Memory B cell (primary cell): ENCODE measurements at places on chromosomes 5 and 9.

DNA sequence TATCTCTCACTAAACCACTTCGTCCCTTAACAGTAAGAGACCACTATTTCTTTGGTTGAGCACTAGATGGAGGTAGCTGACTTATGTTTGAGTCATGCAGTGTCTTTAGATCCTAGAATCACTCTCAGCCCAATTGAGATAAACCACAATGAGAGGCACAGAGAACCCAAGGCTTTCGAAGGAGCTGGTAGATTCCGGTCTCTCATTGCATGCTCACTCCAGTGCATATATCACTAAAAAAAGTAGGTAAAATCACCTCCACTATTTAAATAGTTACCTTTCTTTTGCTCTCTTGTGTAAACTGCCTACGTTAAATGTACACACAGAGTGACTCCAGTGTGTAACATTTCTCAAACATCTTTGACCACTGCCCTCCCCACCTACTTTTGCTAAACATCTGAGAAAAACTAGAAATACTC is 27.6 kb downstream of the ACTL7A start:
- no peaks in the 10 kb centered on the region for H3K27me3 ChIP-seq
- no peak overlapping the region for H3K27ac ChIP-seq
- H3K36me3 ChIP-seq = peaks cover 42% of the 10 kb centered on the region
- no peak overlapping the region for H3K4me3 ChIP-seq
- DNase-seq = no peak

GRCh38 chr5:138385660-138386059 is 33.2 kb downstream of the KDM3B start:
- H3K4me3 ChIP-seq = no peak overlapping the region
- no peaks in the 10 kb centered on the region for H3K4me1 ChIP-seq
- no peak for DNase-seq
- H3K36me3 ChIP-seq = peaks cover 18% of the 10 kb centered on the region

- no peak for DNase-seq
- H3K27me3 ChIP-seq = no peaks in the 10 kb centered on the region
- H3K4me1 ChIP-seq = peaks cover 41% of the 10 kb centered on the region
Measured at GRCh38 chr9:93594041-93594756, 17.8 kb downstream of the PHF2 start.

GRCh38 chr9:5947912-5948311 is 57.2 kb downstream of the MLANA start:
- H3K4me3 ChIP-seq = no peak overlapping the region
- peaks cover 2% of the 10 kb centered on the region for H3K36me3 ChIP-seq
- H3K27me3 ChIP-seq = no peaks in the 10 kb centered on the region
- H3K4me1 ChIP-seq = peaks cover 4% of the 10 kb centered on the region

GRCh38 chr5:61582205-61582820 is 250.3 kb downstream of the ZSWIM6 start:
- H3K36me3 ChIP-seq = no peaks in the 10 kb centered on the region
- no peak overlapping the region for H3K27ac ChIP-seq
- H3K27me3 ChIP-seq = no peaks in the 10 kb centered on the region
- no peak for DNase-seq
- no peaks in the 10 kb centered on the region for H3K4me1 ChIP-seq
- H3K4me3 ChIP-seq = no peak overlapping the region
